ENCODE measurements at places on chromosomes 3 and 15.

GRCh38 chr3:133887074-133887802 lies 8.4 kb downstream of the RAB6B start:
- H3K4me1 ChIP-seq = peaks cover 18% of the 10 kb centered on the region
- no peak overlapping the region for H3K27ac ChIP-seq
- H3K27me3 ChIP-seq = no peaks in the 10 kb centered on the region
- no peak for DNase-seq
- H3K36me3 ChIP-seq = peaks cover 3% of the 10 kb centered on the region
- no peak overlapping the region for H3K4me3 ChIP-seq

DNA sequence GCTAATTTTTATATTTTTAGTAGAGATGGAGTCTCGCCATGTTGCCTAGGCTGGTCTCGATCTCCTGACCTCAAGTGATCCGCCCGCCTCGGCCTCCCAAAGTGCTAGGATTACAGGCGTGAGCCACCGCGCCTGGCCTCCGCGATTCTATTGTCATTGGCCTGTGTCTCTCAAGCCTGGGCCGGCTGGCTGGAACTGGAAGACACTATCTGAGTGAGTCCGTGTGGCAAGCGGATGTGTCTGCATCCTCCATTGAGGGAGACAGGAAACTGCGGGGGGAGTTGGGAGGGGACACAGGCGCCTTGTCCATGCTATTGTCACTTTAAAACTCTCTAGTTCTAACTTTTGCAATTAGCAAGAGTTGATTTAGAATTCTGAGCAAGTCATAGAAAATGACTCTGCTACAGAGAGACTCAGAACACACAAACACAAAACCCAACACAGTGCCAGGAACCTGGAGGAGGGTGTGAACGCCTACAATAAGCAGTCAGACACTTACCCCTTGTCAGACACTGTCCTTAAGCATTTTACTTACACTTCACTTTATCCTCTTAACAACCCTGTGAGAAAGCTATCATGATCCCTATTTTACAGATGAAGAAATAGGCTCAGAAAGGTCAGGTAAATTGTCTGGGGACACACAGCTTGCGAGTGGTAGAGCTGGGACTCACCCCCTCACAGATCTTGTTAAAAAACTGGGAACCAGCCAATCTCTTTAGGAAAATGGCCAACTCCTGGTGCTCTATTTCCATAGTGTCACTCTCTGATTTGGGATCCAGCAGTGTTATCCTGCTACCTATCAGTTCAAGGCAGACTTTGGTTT lies 38.7 kb downstream of the ANP32A start:
- no peak for DNase-seq
- H3K4me1 ChIP-seq = peaks cover 33% of the 10 kb centered on the region
- peaks cover 76% of the 10 kb centered on the region for H3K36me3 ChIP-seq
- H3K4me3 ChIP-seq = no peak overlapping the region

GRCh38 chr3:151989621-151990020 lies 116.2 kb downstream of the SUCNR1 start:
- H3K4me3 ChIP-seq = no peak overlapping the region
- H3K27ac ChIP-seq = no peak overlapping the region
- DNase-seq = no peak

- peaks cover 4% of the 10 kb centered on the region for H3K36me3 ChIP-seq
- H3K4me3 ChIP-seq = no peak overlapping the region
- no peaks in the 10 kb centered on the region for H3K27me3 ChIP-seq
- no peak overlapping the region for H3K27ac ChIP-seq
- peak; percentile 36 for DNase-seq
Measured at GRCh38 chr15:62742409-62743171, 300.0 kb upstream of the TPM1 start.

- no peak for DNase-seq
- no peaks in the 10 kb centered on the region for H3K4me1 ChIP-seq
- peaks cover 54% of the 10 kb centered on the region for H3K36me3 ChIP-seq
Measured at GRCh38 chr15:28181366-28181765, 82.3 kb upstream of the OCA2 start.

- peaks cover 3% of the 10 kb centered on the region for H3K36me3 ChIP-seq
- no peak for DNase-seq
- H3K27me3 ChIP-seq = no peaks in the 10 kb centered on the region
- no peak overlapping the region for H3K27ac ChIP-seq
- H3K4me3 ChIP-seq = no peak overlapping the region
- H3K4me1 ChIP-seq = peaks cover 5% of the 10 kb centered on the region
Measured at GRCh38 chr3:114809668-114810413, 337.2 kb downstream of the ZBTB20 start.

GRCh38 chr15:79943820-79944219 lies 27.2 kb downstream of the BCL2A1 start:
- no peak overlapping the region for H3K4me3 ChIP-seq
- H3K27me3 ChIP-seq = no peaks in the 10 kb centered on the region
- H3K36me3 ChIP-seq = no peaks in the 10 kb centered on the region

Data from WTC11 (cell line).